ENCODE measurements at places on chromosomes 5 and 9.
A peak's percentile ranks its signal among the peaks of the same experiment; 100 is the strongest.

- no peak for DNase-seq
These were observed 22.0 kb upstream of the MAPK9 start for GRCh38 chr5:180313677-180314505.

- no peak for DNase-seq
These were observed 158.5 kb downstream of the TLE1 start for GRCh38 chr9:81530846-81531245.

GRCh38 chr9:83138422-83139135, 75.6 kb upstream of the RASEF start:
- no peak for DNase-seq

DNA sequence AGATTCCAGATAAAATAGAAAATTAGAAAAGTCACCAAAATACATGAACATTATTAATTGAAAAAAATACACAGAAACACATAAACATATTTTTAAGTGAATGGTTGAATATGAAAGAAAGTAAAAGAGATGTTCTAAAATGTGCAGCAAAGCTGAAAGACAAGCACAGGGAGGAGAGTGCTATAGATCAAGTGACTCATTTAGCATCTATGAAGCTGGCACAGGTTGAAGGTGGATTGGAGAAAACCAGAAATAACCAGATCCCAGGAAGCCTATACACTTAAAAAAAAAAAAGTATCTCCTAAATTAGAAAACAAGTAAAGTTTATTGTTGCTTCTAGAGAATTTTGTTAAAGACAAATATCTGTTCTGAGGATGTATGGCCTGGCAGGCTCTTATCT, 338.9 kb downstream of the CDH12 start:
- DNase-seq, result no peak

GRCh38 chr9:102551346-102551745, 443.8 kb upstream of the CYLC2 start:
- DNase-seq, result no peak

GRCh38 chr9:98665501-98665900, 43.2 kb downstream of the GABBR2 start:
- no peak for DNase-seq

DNA sequence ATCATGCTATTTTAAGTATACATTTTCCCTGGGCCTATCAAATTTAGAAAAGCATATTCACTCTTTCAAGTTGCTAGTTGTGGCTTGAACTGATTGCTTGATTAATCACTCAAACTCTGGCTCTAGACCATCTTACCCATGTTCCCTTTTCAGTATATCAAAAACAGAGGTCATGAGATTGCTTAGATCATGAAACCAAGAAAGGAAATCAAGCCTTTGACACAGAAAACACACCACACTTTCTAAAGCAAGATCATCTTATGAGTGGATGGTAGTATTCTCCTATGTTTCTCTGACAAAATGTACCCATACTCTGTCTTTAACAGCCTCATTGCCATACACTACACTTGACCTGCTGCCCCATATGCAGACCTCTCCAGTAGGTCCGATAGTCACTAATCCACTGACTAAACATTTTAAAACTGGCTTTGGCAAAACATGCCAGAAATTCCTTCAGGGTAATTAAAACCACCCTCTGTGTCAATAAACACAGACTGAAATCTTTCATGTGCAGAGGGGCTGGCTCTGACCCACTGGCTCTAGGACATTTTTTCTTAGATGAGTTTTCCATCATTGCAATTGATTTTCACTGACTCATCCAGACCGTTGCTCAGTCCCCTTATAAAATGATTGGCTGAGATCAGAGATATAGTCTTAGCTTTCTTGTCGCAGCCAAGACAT, 18.2 kb downstream of the PPP2R2B start:
- no peak for DNase-seq

GRCh38 chr9:6052293-6052919, 37.0 kb upstream of the RANBP6 start:
- no peak for DNase-seq

GRCh38 chr9:133124907-133125275, 3.9 kb upstream of the RALGDS start:
- no peak for DNase-seq

- no peak for DNase-seq
These were observed 97.3 kb downstream of the PTCH1 start for GRCh38 chr9:95419444-95419843.

- no peak for DNase-seq
These were observed 168.0 kb upstream of the ZNF618 start for GRCh38 chr9:113707953-113708695.

- no peak for DNase-seq
These were observed 57.6 kb downstream of the PFDN1 start for GRCh38 chr5:140245341-140245740.

GRCh38 chr9:36906492-36906891, 127.6 kb downstream of the PAX5 start:
- no peak for DNase-seq

GRCh38 chr5:30195036-30195435, 998.5 kb upstream of the CDH6 start:
- peak; percentile 54 for DNase-seq

GRCh38 chr5:65796269-65796668, 74.3 kb downstream of the NLN start:
- DNase-seq, result no peak

- DNase-seq, result no peak
These were observed 15.9 kb upstream of the TOMM5 start for GRCh38 chr9:37608250-37608649.

- no peak for DNase-seq
These were observed 4.5 kb downstream of the NFIB start for GRCh38 chr9:14309403-14309802.

DNA sequence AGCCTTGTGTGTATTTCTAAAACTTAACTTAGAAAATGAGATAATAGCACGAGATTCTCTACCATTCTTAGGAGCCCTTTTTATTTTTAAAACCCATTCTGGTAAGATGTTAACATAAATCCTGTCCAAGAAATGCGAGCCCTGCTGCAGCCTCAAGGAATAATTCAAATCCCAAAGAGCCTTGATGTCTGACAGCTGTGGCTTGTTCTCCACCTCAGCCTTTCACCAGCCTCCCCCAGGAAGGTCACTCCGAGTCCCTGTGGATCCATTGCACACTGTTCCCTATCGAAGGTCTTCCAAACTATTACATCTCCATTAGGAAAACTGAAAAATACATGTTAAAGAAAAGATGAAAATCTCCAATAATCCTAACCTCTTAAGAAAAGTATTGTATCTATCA, 98.5 kb upstream of the S1PR3 start:
- no peak for DNase-seq

- no peak for DNase-seq
These were observed 64.3 kb downstream of the HABP4 start for GRCh38 chr9:96514108-96514799.

DNA sequence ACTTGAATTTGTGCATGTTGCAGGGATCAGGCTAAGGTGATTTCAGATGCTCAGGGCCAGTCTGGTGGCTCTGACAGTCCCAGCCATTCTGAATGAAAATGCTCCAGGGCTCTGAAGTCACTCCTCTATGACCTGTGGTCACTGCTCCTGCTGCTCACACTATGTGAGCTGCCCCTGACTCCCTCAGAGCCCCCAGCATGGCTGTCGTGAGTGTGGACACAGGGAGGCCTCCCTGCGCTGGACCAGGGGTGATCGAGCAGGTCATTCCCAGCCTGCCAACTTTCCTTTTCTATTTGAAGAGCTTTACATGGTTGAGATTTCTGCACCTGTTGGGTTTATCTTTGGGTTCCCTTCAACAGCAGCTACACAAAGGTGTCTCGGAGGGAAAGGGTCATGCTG, 74.5 kb downstream of the WNK2 start:
- no peak for DNase-seq

DNA sequence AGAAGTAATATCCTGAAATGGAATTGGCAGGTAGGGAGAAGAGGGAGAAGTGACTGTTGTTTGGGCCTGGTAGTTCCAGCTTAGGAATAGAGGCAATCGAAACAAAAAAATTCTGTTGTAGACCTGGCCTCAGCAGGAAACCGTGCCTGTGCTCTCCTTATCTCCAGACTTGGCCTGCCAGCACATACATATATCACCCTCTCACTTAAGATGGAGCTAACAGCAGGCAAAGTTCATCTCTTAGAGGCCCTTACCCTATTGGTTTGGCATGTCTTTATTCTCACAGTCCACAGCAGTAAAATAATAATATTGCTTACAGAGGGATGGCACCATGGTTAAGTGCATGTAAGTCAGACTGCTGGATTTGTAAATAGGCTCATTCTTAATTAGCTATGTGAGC, 19.6 kb upstream of the TNC start:
- no peak for DNase-seq

GRCh38 chr5:109645707-109646192, 44.0 kb upstream of the MAN2A1 start:
- peak; percentile 84 for DNase-seq

GRCh38 chr5:178361657-178362445, 129.2 kb upstream of the PHYKPL start:
- DNase-seq, result no peak

DNA sequence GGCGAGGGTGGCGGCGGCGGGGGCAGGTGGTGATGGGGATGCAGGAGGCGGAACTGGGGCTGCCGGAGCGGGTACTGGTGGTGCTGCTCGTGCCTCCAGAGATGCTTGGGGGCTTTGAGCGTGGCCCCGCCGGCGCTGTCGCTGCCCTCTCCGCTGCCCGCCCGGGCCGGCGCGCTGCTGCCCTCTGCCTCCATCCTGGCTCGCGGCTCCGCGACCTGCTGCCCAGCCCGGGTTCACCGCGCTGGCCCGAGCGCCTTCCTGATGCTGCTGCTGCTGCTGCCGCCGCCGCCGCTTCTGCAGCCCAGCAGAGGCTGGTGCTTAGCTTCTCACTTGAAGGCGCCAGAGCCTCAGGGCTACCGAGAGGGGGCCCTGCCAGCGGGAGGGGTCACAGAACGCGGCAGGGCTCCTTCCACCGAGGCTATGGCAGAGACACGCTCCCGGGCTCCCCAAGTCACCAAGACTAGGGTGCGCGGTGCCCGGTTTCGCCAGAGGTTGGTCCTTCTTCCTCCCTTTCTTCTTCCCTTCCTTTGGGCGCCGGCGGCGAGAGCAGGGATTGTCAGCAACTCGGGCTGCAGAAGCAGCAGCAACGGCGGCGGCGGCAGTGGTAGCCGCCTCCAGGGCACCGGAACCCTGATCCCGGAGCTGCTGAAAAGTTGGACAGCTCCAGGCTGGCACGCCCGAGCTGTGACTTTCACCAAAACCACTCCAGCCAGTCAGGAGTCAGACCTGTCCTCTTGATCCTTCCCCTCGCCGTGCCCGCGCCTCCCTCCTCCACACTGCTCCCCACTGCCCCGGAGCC, at the start of gene PDE4D:
Gene PDE4D (minus strand): TSS at position 298 of the 799 bp plus-strand sequence.
- peak; percentile 32 for DNase-seq

DNA sequence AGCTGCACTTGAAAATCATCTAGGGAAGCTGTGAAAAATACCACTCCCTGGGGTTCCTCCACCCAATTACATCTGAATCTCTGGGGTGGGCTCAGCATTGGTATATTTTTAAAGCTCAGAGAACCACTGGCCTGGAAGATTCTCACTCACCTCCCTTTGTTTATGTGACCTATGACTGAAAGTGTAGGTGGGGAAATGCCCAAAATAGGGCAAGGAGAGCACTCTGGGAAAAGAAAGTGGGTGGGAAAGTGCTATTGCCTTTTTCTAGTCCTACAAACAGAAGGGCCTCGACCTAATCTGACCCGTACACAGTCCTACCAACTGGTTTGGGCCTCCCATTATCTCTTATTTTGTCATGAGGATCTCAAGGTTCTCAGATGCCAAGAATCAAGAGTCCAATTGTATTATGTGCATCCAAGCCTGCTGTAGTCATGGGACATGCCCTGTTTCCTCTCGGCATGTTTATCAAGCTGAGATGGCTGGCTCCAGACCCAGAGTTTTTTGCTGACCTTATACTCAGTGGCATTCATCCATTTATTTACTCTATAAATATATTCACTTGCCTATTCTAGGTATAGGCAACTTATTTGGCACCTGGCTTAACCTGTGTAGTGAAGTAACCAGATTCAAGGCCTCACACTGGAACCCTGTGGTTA, 483.7 kb downstream of the ENC1 start:
- no peak for DNase-seq

DNA sequence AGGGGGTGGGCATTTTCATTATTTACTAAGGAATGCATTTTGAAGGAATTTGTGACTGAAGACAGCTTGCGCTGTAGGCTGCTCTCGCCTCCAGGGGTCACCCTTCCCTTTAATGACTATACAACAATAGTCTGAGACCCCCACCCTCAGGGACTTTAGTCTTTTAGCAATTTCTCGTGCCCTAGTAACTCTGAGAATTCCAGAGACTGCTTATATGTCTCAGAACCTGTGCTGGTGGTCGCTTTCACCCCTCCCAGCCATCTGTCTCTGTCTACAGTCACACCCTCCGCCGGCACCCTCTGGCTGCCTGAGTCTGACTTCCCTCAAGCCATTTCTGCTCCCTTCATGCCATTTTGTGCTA, 671.4 kb downstream of the NR2F1-AS1 start:
- DNase-seq, result peak; percentile 15

- no peak for DNase-seq
These were observed 101.7 kb downstream of the RANBP17 start for GRCh38 chr5:170963521-170963920.

GRCh38 chr9:114894609-114895433, 35.6 kb downstream of the TNFSF8 start:
- DNase-seq, result peak; percentile 69

GRCh38 chr9:133201424-133202144, 7.5 kb downstream of the OBP2B start:
- DNase-seq, result no peak

GRCh38 chr9:99421369-99421768, 199.3 kb downstream of the SEC61B start:
- no peak for DNase-seq

DNA sequence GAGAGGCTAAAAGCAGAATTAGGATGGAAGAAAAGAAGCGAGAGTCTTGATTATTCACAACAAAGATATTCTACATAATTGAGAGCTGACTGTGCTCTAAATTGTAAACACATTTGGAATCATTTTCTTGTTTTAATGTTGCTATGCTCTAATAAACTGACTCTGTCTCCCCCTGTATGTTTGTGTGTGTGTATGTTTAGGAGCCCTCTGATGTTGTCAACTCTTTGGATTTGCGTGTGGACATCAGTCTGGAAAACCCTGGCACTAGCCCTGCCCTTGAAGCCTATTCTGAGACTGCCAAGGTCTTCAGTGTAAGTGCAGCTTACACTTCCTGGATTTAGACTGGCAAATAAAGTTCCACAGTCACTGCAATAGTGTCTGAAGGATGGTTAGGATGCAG, 37.8 kb downstream of the MOCS2 start:
- DNase-seq, result no peak

- DNase-seq, result peak; percentile 76
These were observed 90.3 kb upstream of the PTPN3 start for GRCh38 chr9:109588415-109588814.

GRCh38 chr5:100854591-100854990, 48.5 kb downstream of the ST8SIA4 start:
- DNase-seq, result no peak

GRCh38 chr5:30764704-30765103, 428.8 kb upstream of the CDH6 start:
- DNase-seq, result no peak

DNA sequence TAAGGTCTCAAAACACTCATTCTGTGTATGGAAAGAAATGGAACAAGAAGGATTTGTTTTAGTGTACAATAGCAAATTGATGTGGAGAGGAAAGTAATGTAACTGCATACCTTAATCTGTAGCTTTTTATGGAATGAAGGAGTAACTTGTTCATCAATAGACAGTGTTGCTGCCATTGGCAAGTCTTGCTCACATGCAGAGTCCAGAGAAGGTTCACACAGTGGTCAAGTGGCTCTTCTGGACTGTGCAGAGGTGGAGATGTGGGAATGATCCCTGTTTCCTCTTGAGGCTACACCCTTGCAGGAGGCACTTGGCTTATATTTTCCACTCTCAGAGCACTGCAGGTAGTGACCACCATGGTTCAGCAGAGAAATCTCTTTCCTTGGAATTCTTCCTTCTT, 132.9 kb upstream of the ANKH start:
- DNase-seq, result no peak

GRCh38 chr5:14180437-14180836, 37.3 kb downstream of the TRIO start:
- DNase-seq, result no peak

Measured in NCI-H345 (cell line).